ENCODE measurements at places on chromosomes 3 and 15.

DNA sequence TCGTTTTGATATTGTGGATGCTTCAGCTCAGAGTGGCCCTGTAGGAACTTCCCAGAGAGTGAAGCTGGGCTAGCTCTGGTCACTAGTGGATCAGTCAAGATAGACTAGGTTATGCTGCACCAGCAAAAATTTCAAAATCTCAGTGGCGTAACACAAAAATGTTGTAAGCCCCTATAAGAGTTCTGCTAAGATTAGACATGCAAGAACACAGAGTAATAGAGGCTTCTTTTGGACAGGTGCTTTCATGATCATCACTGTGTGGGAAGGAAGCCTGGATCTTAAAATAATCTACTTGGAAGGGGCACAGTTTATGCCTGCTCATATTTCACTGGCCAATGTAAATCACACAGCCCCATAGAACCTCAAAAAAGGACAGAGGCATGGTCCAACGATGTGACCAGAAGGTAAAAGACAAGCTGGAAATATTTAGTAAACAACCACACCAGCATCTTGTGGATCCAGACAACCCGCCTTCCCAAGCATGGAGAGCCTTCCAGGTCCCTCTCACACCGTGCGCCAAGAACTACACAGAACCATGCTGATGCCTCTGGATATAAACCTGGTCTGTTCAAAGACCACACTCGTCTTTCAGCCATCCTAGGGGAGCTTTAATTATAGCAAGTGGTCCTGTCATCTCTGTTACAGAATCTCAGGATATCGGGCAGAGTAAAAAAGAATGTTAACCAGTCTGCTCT, 554.3 kb downstream of the EPHB1 start:
- no peak for DNase-seq

DNA sequence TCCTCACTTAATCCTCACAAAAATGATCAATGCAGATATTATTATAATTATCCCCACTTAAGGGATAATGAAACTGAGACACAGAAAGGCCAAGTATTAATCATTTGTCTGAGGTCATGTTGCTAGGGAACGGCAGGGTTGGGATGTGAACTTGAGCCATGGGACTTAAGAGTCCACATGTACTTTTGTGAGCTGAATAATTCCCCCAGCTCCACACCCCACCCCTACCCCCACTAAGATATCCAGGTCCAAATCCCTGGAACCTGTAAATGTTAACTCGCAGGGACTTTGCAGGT, 290.5 kb upstream of the GADL1 start:
- DNase-seq: no peak

- DNase-seq: no peak
These were observed 28.1 kb upstream of the GRIP2 start for GRCh38 chr3:14568269-14568668.

GRCh38 chr3:32200490-32200889, 38.0 kb upstream of the CMTM8 start:
- DNase-seq: no peak

DNA sequence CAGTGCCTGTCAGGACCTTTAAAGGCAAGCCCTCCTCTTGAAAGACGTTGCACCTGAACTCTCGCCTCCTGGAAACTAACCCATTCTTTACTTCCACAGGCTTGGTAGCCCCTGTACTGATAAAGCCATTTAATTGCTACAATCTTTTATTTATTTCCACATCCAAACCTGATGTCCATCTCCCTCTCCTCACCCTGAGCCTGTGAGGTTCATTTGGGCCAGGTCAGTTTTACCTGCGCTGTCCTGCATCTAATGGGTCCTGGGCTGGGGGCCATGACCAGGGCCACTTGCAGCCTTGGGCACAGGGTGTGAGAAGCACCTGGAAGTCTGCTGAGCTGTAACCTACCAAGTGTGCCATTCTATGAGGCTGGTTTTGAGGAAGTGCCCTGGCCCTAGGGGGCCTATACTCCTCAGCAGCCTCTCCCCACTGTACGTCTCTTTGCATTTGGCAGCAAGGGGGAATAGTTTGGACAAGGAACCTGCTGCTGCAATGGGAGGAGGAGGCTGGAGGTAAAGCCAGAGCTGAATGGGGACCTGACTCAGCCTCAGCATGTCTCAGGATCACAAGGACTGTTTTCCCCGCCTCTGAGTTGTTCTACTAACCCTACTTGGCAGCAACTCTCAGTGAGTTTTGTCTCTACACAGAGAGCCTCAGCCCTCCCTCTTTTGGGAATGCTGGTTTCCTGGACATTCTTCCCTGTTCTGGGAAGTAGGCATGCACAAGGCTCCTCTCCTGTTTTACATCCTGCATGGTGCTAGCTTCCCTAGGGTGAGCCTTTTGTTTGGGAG, 53.8 kb downstream of the WDR76 start:
- DNase-seq: no peak

DNA sequence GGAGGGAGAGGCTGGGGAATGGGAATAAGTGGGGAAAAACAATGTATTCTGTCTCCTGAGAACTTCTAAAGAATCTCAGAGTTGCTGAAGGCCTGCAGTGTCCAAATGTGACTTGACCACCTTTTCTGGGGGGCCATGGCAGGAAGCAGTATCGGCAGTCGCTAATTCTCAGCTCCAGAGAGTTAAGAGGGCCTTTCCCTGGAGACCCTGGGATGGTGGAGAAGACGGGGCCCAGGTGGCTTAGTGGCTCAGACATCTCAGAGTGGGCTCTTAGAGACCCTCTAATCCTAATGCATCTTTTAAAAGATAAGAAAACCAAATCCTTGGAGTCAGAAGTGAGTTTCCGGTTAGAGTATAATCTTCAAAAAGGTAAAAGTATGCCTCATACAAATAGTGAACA, 15.1 kb downstream of the RTP4 start:
- no peak for DNase-seq

GRCh38 chr3:63960048-63960711, 48.0 kb upstream of the SCAANT1 start:
- DNase-seq: peak; percentile 50

DNA sequence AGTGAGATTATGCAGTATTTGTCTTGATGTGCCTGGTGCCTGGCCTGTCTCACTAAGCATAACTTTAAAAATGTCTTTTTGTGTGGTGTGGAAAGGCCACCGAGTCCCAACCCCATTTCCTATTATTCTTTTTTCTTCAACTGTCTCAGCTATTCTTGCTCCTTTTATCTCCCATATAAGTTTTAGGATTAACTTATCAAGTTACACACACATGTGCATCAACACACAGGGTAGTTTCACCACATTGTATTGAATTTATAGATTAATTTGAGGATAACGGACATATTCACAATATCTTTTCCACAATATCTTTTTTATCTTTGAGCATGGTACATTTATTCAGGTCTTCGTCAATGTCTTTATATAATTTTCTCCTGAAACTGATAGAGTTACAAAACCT, 127.6 kb downstream of the RYR3 start:
- no peak for DNase-seq

GRCh38 chr3:18228060-18228459, 197.1 kb downstream of the SATB1 start:
- no peak for DNase-seq

- no peak for DNase-seq
These were observed 264.9 kb downstream of the MEX3B start for GRCh38 chr15:81780966-81781365.

DNA sequence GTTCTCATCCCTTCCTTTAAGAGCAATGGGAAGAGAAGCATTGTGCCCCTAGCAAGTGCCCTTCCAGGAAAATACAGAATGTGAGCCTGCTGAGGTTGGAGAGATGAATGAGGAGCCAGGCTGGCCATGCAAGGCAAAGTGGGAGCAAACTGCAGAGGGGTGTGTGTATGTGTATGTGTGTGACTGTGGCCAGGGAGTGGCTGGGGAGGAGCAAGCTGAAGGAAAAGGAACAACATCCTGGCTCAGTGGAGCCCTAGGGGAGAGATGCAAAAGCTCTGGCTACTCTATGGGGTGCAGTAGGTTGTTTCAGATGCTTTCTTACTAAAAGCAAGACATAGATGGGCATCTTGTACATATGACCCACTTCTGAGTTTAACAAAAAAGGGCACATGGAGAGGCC, 20.6 kb downstream of the FOXP1 start:
- no peak for DNase-seq

DNA sequence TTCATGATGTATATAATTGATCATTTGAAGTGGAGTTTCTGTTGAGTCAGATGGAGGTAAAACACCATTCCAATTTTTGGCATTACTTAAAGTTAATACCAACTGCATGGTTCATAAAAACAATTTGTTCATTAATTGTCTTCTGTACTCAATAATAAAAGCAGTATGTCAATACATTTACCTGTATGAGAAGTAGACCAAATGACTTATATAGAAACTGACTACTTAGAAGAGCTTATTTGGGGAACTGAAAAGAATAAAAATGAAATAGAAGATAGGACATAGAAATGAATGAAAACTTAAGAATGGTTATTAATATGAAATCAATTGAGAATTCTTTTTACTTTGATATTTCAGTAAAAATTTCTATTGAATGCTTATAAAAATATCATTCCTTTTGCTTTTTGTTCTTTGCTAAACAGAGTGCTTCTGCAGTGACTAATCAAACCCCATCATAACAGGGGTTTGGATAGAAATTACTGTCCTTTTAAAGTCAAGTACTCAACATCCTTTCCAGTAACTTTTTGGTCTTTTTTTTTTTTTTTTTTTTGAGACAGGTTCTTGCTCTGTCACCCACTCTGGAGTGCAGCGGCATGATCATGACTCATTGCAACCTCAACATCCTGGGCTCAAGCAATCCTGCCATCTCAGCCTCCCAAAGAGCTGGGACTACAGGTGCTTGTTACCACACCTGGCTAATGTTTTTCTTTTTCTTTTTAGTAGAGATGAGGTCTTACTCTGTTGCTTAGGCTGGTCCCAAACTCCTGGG, 6.5 kb upstream of the CRYBG3 start:
- peak; percentile 36 for DNase-seq

DNA sequence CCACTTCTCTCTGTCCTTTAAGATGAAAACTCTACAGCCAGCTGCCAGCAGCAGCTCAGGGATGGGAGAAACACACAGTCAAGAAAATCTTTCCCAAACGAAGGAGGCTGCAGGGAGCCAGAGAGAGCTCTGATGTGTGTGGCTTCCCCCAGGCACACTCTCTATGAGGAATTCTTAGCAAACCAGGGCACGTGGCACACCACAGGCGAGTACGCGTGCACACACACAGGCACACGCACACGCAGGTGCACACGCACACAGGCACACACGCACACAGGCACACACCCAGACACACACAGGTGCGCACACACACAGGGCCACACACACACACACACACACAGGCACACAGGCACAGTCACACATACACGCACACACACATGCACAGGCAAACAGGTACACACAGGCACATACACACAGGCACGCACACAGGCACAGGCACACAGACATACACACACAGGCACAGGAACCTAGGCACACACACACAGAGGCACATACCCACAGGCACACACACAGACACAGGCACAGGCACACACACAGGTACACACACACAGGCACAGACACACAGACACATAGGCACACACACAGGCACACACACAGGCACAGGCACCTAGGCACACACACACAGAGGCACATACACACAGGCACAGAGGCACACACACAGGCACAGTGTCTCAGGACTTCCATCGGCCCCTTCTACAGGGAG, 91.5 kb upstream of the ATP2B2 start:
- no peak for DNase-seq

- no peak for DNase-seq
These were observed 71.0 kb upstream of the GALNT15 start for GRCh38 chr3:16103472-16103871.

DNA sequence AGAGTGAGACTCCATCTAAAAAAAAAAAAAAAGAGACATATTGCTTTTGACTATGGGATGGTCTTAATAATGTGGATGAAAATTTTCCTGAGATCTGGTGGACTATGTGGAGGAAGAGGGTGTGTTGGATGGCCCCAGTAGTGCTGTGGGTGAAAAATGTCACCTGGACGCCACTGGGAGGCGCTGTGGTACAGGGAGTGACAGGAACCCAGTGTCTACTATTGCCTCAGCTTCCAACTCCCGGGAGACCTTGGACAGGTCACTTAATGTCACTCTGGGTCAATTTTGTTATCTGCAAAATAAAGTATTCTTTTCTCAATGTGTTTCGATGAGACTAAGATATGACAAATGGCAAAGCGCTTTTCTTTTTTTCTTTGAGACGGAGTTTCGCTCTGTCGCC, 27.7 kb upstream of the DCP1A start:
- DNase-seq: peak; percentile 77

GRCh38 chr3:142628801-142629200, 32.6 kb downstream of the PLS1 start:
- DNase-seq: no peak

- DNase-seq: no peak
These were observed 44.8 kb upstream of the MRPL3 start for GRCh38 chr3:131547585-131547984.

GRCh38 chr3:28036599-28037575, 204.5 kb upstream of the CMC1 start:
- no peak for DNase-seq

DNA sequence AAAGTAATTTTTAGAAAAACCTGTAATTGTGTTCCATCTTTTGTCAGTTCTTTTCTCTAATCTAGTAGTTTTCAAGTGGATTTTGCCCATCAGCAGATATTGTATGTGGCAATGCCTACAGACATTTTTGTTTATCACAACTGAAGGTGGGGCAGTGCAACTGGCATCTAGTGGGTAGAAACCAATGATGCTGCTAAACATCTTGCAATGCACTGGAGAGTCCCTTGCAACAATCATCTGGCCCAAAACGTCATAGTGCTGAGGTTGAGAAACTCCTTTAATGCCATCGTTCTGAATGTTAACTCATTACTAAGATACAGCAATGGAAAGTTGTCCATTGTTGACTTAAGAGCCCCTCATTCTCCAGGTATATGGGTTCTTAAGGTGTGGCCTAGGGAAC, 80.1 kb downstream of the BTD start:
- no peak for DNase-seq

GRCh38 chr3:146680617-146681016, 75.5 kb upstream of the PLSCR5 start:
- DNase-seq: no peak

DNA sequence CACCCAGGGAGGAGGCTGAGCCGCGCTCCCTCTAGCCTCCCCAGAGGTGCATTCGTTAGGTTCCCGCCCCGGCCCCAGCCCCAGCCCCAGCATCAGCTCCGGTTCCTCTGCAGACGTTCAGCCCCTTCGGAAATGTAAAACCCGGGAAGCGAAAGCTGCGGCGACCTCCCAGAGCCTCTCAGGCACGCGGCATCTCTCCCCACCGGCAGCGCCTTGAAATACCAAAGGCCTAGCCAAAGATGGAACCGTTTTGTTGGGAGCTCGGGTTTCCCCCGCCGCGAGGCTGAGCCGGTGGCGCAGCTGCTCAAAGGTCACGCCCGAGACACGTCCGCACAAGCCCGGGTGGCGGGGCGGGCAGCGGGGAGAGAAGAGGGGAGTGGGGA, 77.8 kb upstream of the HES1 start:
- DNase-seq: no peak

DNA sequence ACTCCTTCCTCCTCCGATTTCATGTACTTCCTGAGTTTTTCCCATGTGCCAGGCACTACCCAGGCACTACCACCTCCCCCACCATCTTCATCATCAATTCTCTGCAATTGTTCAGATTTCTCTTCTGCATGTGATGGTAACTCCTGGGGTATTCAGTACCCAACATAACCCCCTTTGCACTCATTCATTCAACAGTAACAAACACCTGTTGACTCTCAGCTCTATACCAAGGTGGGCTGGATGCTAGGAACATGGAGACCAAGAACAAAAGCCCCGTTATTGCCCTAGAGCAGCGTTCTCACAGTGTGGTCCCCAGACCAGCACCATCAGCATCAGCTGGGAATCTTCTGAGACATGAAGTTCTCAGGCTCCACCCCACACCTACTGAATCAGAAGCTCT, 113.0 kb upstream of the CHD2 start:
- DNase-seq: no peak

GRCh38 chr15:69974321-69974720, 123.4 kb downstream of the TLE3 start:
- DNase-seq: no peak

GRCh38 chr3:105398437-105398836, 31.7 kb downstream of the ALCAM start:
- DNase-seq: no peak

Measured in common myeloid progenitor, CD34-positive (primary cell).